ENCODE measurements at places on chromosomes 5 and 9. TPM values are rescaled to one million over a fixed set of nuclear protein-coding genes. Genes with fewer than 3 reads are reported as not detected.

Gene CHSY3
- not detected for total RNA-seq

Gene ZFP2
- total RNA-seq = 0.27 TPM

DNA sequence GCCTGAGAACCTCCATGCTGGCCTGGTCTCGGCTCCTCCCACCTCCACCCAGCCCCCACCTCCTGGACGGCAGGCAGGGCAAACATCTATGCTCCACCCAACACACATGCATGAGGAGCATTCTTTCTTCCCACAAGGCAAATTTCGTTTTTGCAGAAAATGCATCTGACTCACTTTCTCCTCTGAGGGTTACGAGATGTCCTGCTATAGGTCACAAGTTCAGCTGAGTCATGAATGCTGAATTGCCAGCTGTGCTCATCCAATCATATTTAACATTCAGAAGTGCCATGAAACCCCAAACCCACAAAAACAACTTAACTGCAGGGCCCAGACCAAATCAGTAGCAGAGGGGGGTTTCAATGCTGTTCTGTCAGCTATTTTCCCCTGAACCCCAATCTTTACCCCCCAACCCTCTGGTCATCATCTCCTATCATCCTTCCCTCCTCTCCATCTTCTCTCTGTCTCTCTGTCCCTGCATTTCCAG is 39.0 kb upstream of the OSMR start:
- no peaks in the 10 kb centered on the region for H3K36me3 ChIP-seq
- H3K27ac ChIP-seq = no peak overlapping the region
- DNase-seq = peak; percentile 65
- H3K27me3 ChIP-seq = peaks cover 13% of the 10 kb centered on the region
- peaks cover 19% of the 10 kb centered on the region for H3K4me1 ChIP-seq
- no peak overlapping the region for H3K4me3 ChIP-seq

DNA sequence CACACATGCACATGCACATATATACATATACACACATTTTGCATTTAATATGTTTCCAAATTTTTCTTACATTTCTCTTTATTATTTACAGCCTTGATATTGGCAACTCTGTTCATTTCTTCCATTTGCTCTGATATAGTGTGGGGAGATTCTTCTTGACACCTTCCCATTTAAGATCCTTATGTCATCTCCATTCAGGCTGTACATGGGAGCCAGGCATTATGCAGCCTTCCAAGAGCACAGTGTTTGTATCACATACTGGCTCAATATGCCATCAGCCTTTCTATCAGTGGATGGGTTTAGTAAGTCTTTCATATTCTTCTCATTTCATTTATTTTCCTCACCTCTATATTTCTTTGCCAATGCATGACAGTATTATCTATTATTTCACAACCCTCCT is 372.3 kb upstream of the FTMT start:
- H3K27ac ChIP-seq = no peak overlapping the region
- H3K36me3 ChIP-seq = no peaks in the 10 kb centered on the region
- no peak overlapping the region for H3K4me3 ChIP-seq
- DNase-seq = no peak

- no peak for DNase-seq
- no peak overlapping the region for H3K27ac ChIP-seq
- no peaks in the 10 kb centered on the region for H3K4me1 ChIP-seq
- no peaks in the 10 kb centered on the region for H3K36me3 ChIP-seq
- peaks cover 6% of the 10 kb centered on the region for H3K27me3 ChIP-seq
Observed at GRCh38 chr5:52657247-52657645, 130.5 kb upstream of the ITGA1 start.

GRCh38 chr5:55219770-55220169 is 7.3 kb downstream of the MCIDAS start:
- H3K27me3 ChIP-seq = peaks cover 59% of the 10 kb centered on the region
- no peaks in the 10 kb centered on the region for H3K36me3 ChIP-seq
- no peak overlapping the region for H3K27ac ChIP-seq
- DNase-seq = no peak
- no peak overlapping the region for H3K4me3 ChIP-seq

- H3K4me3 ChIP-seq = no peak overlapping the region
- no peaks in the 10 kb centered on the region for H3K27me3 ChIP-seq
- no peak overlapping the region for H3K27ac ChIP-seq
Observed at GRCh38 chr5:53884417-53884816, 324.0 kb downstream of the NDUFS4 start.

DNA sequence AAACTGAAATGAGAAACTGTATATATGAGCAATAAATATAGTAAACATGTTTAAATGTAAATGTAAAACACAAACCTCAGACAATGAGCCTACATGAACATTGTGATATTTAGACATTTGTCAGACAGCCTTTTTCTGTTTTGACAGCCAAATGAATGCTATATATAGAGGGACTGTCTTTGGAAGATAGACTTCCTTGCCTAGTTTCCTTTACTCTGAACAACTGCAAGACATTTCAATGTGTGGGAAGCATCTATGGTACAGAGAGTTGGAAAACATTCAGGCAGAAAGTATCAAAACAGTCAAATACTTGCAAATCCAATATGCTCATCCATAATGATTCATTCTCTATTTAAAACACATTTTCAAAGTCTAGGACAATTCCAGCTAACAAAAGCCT is 31.7 kb upstream of the TUSC1 start:
- no peaks in the 10 kb centered on the region for H3K4me1 ChIP-seq
- no peak overlapping the region for H3K4me3 ChIP-seq
- no peaks in the 10 kb centered on the region for H3K36me3 ChIP-seq
- no peak for DNase-seq
- no peak overlapping the region for H3K27ac ChIP-seq

DNA sequence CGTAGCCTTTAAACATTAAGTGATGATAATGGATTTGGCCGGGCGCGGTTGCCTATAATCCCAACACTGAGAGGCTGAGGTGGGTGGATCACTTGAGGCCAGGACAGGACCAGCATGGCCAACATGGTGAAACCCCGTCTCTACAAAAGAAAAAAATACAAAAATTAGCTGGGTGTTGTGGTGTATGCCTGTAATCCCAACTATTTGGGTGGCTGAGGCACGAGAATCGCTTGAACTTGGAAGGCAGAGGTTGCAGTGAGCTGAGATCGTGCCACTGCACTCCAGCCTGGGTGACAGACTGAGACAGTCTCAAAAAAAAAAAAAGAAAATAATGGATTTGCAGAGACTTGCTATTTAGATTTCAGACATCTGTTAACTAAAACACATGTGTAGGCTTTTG is 9.2 kb upstream of the MATR3 start:
- peaks cover 27% of the 10 kb centered on the region for H3K4me1 ChIP-seq
- no peak for DNase-seq
- no peaks in the 10 kb centered on the region for H3K27me3 ChIP-seq
- H3K4me3 ChIP-seq = no peak overlapping the region

DNA sequence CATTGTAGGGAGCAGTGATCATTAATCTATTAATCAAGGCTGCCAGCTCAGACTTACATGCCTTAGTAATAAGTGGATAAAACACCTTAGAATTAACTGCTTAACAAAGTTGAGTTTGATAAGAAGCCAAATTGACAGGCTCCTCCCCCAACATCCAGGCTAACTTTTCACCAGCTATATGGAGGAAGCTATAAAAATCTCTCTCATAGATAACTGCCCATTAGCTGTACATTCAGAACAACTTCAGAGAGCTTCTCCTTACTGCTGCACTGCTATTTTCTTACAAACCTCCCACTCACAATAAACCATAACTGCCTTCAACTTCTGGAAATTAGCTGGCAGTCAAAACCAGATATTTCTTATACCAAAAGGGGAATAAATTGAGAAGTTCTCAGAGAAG is 364.1 kb downstream of the PRELID2 start:
- H3K4me1 ChIP-seq = no peaks in the 10 kb centered on the region
- H3K27me3 ChIP-seq = no peaks in the 10 kb centered on the region
- DNase-seq = no peak

- H3K4me3 ChIP-seq = no peak within 1 kb of the TSS
- no peaks in the 10 kb centered on the region for H3K4me1 ChIP-seq
- H3K27ac ChIP-seq = no peak within 1 kb of the TSS
Observed at GRCh38 chr9:21228122-21228521, at the start of gene IFNA17. TSS of gene IFNA17 (minus strand) at chr9:21228222. CDS start at chr9:21228173, 49 bp downstream.

GRCh38 chr5:21642312-21642711 is 1210.8 kb downstream of the CDH12 start:
- H3K27me3 ChIP-seq = no peaks in the 10 kb centered on the region
- no peaks in the 10 kb centered on the region for H3K4me1 ChIP-seq
- H3K4me3 ChIP-seq = no peak overlapping the region
- H3K36me3 ChIP-seq = no peaks in the 10 kb centered on the region
- DNase-seq = no peak

GRCh38 chr5:74257645-74258313 is 382.7 kb downstream of the ENC1 start:
- no peaks in the 10 kb centered on the region for H3K4me1 ChIP-seq
- H3K27ac ChIP-seq = no peak overlapping the region
- no peak for DNase-seq
- H3K36me3 ChIP-seq = no peaks in the 10 kb centered on the region
- peaks cover 16% of the 10 kb centered on the region for H3K27me3 ChIP-seq

DNA sequence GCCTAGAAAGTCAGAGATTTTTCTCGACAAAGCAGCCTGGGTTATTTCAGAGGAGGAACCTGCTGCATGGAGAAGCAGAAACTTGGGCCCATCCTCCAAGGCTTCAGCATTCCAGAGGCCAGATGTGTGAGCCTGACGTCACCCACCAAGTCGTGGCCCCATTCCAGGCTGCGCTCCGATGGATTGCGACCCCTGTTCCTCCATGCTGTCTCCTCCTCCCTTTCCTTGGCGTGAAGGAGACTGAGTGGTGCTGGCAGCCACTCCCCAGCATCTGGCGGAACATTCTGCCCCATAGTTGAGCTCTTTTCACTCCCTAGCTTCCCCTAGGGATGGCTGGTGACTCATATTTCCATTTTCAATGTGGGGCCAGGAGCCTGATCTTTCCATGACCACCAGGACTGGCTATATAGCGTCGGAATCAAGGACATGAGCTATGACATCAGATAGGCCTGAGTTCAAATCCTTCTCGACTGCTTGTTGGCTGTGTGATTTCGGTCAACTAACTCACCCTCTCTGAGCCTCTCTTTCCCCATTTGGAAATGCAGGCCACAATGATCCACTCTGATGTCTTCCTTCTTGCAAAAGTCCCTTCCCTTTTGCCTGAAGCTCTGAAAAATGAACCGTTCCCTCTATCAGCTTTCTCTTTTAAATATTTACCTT is 24.5 kb upstream of the DUSP1 start:
- H3K4me1 ChIP-seq = peaks cover 17% of the 10 kb centered on the region
- H3K4me3 ChIP-seq = no peak overlapping the region
- no peak for DNase-seq
- no peaks in the 10 kb centered on the region for H3K36me3 ChIP-seq
- H3K27me3 ChIP-seq = no peaks in the 10 kb centered on the region
- H3K27ac ChIP-seq = no peak overlapping the region

DNA sequence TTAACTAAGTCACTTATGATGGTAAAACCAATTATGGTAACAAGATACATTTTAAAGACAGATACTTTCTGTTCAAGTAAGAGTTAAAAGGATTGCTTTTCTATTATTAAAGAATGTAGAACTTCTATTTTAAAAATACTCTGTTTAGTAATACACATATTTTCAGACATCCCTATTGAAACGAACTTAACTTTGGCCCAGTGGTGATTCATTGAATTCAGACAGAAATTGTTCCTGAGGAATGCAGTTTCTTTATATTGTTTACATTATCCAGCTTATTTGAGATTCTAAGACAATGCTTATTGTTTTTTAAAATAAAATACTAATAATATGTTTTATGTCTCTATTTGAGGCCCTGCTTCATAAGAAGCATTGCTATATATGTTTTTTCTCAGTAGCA is 816.4 kb downstream of the SEMA5A start:
- DNase-seq = no peak
- H3K36me3 ChIP-seq = no peaks in the 10 kb centered on the region
- no peaks in the 10 kb centered on the region for H3K27me3 ChIP-seq

- no peak overlapping the region for H3K27ac ChIP-seq
- H3K36me3 ChIP-seq = peaks cover 50% of the 10 kb centered on the region
- H3K4me3 ChIP-seq = no peak overlapping the region
- peaks cover 3% of the 10 kb centered on the region for H3K4me1 ChIP-seq
Observed at GRCh38 chr9:112689161-112689740, 28.7 kb downstream of the INIP start.

DNA sequence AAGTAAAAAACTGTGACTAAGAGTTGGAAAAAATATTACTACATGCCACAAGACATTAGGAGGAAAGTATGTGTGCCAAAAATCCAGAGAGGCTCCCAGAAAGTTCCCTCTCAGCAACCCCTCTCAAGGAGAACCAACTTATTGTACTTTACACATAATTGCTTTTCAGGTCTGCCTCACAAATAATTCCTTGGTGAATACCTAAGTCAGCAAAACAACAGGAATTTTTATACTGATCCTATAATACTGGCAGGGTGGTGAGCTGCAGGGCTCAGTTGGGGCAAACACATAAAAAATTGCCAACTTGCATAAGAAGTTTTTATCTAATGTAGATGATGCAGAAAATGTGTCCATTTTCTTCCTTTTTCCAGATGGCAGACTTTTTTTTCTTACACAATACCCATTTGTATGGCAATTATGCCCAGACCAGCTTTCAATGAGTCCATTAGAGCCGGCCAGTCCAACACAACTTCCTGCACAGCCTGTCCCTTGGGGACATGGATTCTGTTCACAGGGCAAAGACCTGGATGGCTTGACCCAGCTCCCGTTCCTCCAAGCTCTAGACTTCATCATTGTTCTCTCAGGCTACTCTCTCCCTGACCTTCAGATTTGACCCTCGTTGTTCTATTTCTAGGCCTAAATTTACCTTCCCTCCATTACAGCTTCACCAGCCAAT is 31.3 kb downstream of the MARCHF3 start:
- H3K4me1 ChIP-seq = peaks cover 7% of the 10 kb centered on the region
- H3K36me3 ChIP-seq = no peaks in the 10 kb centered on the region
- DNase-seq = no peak
- peaks cover 2% of the 10 kb centered on the region for H3K27me3 ChIP-seq

GRCh38 chr5:119682372-119682771 is 53.0 kb downstream of the FAM170A start:
- H3K4me3 ChIP-seq = no peak overlapping the region
- H3K4me1 ChIP-seq = no peaks in the 10 kb centered on the region
- no peak for DNase-seq
- no peaks in the 10 kb centered on the region for H3K36me3 ChIP-seq
- no peak overlapping the region for H3K27ac ChIP-seq
- peaks cover 2% of the 10 kb centered on the region for H3K27me3 ChIP-seq

- H3K4me1 ChIP-seq = peaks cover 2% of the 10 kb centered on the region
- no peak overlapping the region for H3K4me3 ChIP-seq
- H3K27ac ChIP-seq = no peak overlapping the region
Observed at GRCh38 chr5:68746220-68746619, 347.6 kb upstream of the SLC30A5 start.

GRCh38 chr5:67028371-67028770 is 168.2 kb downstream of the CD180 start:
- H3K27me3 ChIP-seq = no peaks in the 10 kb centered on the region
- peaks cover 55% of the 10 kb centered on the region for H3K4me1 ChIP-seq
- peaks cover 3% of the 10 kb centered on the region for H3K36me3 ChIP-seq
- H3K4me3 ChIP-seq = no peak overlapping the region
- H3K27ac ChIP-seq = peak overlapping the region; percentile 1

GRCh38 chr9:127973169-127974000 is 7.4 kb downstream of the EEIG1 start:
- peaks cover 93% of the 10 kb centered on the region for H3K4me1 ChIP-seq
- peaks cover 7% of the 10 kb centered on the region for H3K36me3 ChIP-seq
- peak overlapping the region; percentile 84 for H3K27ac ChIP-seq

Data from activated CD4-positive, alpha-beta memory T cell treated with anti-CD3 and anti-CD28 coated beads for 36 hours (primary cell).